ENCODE measurements at places on chromosomes 7 and 10.

GRCh38 chr7:48108959-48109847 lies 20.1 kb downstream of the UPP1 start:
- DNase-seq = no peak

DNA sequence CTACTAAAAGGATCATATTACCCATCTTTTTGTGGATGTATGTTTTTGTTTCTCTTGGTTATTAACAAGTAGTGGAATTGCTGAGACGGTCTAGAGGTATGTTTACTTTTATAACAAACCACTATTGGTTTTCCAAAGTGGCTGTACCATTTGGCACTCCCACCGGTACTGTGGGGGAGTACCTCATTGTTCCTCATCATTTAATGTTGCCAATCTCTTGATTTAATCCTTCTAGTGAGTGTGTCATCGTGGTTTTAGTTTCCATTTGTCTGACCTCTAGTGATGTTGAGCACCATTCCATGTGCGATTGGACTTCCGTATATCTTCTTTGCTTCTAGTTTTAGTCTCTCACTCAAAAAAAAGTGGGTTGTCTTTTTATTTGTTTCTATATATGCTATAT lies 50.4 kb downstream of the RBM33 start:
- no peak for DNase-seq

GRCh38 chr10:63125459-63125858 lies 7.7 kb upstream of the NRBF2 start:
- DNase-seq = no peak

GRCh38 chr7:132435016-132435990 lies 141.0 kb downstream of the PLXNA4 start:
- no peak for DNase-seq

DNA sequence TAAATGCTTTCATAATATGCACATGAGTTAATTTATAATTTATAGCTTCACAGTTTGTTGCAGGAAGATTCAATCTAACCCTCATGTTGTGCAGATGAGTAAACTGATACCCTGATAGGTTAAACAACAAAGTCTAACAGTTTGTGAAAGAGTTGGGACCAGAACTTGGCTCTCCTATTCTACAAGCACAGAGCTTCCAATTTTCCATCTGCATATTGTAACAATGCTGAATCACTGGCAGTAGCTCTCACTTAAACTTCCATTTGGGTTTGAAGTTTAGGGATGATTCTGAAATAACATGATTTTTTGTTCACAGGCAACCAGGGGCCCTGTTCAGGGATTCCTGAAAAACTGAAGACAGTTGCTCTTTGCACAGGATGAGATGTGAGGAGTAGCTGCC lies 179.3 kb downstream of the XPNPEP1 start:
- DNase-seq = no peak

GRCh38 chr7:47950714-47951113 lies 2.4 kb upstream of the PKD1L1 start:
- DNase-seq = no peak

GRCh38 chr10:132554991-132555647 lies 17.5 kb downstream of the INPP5A start:
- DNase-seq = no peak

GRCh38 chr7:23093111-23093510 lies 12.5 kb upstream of the KLHL7 start:
- no peak for DNase-seq

DNA sequence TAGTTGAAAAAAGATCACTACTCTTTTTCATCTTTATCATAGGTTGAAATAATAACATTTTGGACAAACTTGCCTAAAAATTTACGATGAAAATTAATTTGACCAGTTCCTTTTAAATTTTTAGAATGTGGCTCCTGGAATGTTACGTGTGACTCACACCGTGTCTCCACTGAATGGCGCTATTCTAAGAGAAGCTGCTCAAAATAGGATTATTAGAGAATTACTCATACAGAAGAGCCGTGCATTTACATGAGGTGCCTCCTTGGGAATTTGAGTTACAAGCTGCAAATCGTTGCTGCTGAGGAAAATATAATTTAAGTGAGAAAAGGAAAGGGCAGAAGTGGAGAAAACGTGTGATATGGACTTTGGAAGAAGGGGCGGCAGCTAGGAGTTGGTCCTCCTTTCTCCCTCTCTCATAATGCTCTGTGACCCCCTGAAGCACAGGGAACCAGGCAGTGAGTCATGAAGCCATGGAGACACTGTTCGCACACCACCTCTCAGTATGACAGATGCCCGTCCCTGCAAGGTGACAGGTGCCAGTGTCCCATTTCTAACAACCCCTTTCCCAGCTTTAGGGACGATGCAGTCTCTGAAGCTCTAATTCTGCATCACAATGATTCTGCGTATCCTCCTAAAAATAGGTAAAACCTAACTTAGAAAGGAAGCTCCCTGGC lies 323.2 kb upstream of the COBL start:
- no peak for DNase-seq
